SK-MEL-5 (cell line): ENCODE measurements at places on chromosomes 12 and 14. TPM values are rescaled to one million over a fixed set of nuclear protein-coding genes. Genes with fewer than 3 reads are reported as not detected.
A peak's percentile ranks its signal among the peaks of the same experiment; 100 is the strongest.

Gene AMHR2
- 0.13 TPM in 1 of 2 replicates, not detected in the other for total RNA-seq

GRCh38 chr14:23033801-23034497 is 751 bp downstream of the PSMB5 start:
- no peak for DNase-seq

DNA sequence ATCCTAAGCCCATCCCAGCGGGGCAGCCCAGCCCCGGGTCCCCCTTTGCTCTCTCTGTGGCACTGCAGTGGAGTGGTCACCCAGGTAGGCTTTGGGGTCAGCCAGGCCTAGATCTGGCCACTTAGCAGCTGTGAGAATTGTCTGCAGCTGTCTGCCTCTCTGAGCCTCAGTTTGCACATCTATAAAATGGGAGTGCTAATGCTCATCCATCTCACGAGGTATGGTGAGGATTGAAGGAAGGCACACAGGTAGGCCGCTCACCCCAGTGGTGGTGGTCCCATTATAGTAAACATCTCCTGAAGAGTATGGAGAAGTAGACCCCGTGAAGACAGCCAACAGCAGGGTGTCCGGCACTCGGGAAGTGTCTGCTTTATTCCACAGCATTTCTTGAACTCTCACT is 9.2 kb downstream of the FOXN4 start:
- DNase-seq = no peak

- DNase-seq = no peak
These were observed 65.9 kb upstream of the FBRSL1 start for GRCh38 chr12:132423820-132424645.

Gene BIN2
- total RNA-seq = 0.08 TPM in 1 of 2 replicates, not detected in the other

Gene TOGARAM1
- 17.1 and 19.1 TPM in 2 replicates for total RNA-seq

Gene NGB
- total RNA-seq = not detected in 2 replicates

GRCh38 chr12:69792533-69792932 is 32.5 kb upstream of the MYRFL start:
- DNase-seq = no peak

Gene LBHD2
- not detected in 2 replicates for total RNA-seq

DNA sequence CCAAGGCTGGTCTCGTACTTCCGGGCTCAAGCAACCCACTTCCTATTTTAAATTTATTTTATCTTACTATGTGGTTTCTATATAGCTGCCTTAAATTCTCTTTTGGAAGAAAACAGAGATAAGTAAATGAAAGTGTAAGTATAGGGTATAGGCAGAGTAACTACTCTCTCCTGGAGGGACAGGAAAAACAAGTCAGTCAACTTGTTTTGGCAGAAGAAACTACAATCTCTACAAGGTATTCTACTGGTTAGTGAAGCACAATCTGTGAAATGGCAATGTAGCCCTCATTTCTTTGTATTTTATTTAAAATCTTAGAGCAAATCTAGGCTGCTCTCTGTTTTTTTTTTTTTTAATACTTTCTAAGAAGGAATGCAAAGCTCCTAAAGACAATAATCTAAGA is 55.4 kb downstream of the UBR7 start:
- no peak for DNase-seq

Gene ITGB7
- 18.8 and 29.2 TPM in 2 replicates for total RNA-seq

DNA sequence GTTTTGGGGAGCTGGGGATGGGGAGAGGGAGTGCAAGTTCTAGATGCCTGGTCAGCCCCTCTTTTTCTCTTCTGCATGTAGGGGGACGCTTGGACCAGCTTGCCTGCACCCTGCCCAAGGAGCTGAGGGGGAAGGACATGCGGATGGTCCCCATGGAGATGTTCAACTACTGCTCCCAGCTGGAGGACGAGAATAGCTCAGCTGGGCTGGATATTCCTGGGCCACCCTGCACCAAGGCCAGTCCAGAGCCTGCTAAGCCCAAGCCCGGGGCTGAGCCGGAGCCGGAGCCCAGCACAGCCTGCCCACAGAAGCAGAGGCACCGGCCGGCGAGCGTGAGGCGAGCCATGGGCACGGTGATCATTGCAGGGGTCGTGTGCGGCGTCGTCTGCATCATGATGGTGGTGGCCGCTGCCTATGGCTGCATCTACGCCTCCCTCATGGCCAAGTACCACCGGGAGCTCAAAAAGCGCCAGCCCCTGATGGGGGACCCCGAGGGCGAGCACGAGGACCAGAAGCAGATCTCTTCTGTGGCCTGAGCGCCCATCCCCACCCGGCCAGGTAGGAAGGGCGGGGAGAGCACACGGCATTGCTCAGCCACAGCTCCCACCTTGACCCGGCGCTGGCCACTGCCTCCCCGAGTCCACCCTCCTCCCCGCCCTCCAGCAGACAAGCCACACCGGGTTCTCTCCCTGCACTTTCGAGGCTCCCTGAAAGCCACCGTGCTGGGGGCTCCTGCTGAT is 14.0 kb downstream of the LRTM2 start:
- DNase-seq = no peak

GRCh38 chr12:107760207-107760808 is 629 bp downstream of the PRDM4 start:
- no peak for DNase-seq

GRCh38 chr12:12673296-12673695 is 22.7 kb downstream of the GPR19 start:
- DNase-seq = no peak

- no peak for DNase-seq
These were observed 119.8 kb upstream of the SLC38A4 start for GRCh38 chr12:46945591-46945990.

Gene RPGRIP1
- total RNA-seq = 0.08 and 0.21 TPM in 2 replicates

Gene TAS2R9
- total RNA-seq = not detected in 2 replicates

DNA sequence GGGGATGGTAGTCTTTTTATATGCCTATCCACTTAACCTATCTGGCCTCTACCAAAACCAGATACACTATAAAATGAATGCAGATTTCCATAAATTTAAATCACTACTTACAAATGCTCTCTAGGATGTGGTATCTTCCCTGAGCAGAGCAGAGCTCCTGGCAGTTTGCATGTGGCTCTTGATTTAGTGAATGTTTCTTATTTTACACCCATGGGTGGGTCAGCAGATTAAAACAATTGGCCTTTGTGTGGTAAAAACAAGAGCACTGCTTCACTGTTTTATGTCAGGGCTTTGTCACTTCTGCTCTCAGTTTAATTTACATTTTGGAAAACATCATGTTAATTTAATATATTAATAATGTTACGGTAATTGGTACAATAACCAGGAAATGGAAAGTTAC is 5.5 kb downstream of the TAS2R19 start:
- peak; percentile 78 for DNase-seq

Gene SYT1
- total RNA-seq = 0.72 TPM in 1 of 2 replicates, not detected in the other

Gene RPAP3
- 30.0 and 31.7 TPM in 2 replicates for total RNA-seq

- DNase-seq = no peak
These were observed 636.4 kb downstream of the SLC6A15 start for GRCh38 chr12:84276215-84276614.

Gene DHRS2
- 0.42 and 1.5 TPM in 2 replicates for total RNA-seq

GRCh38 chr14:45120096-45120495 is 14.2 kb downstream of the FKBP3 start:
- DNase-seq = no peak

DNA sequence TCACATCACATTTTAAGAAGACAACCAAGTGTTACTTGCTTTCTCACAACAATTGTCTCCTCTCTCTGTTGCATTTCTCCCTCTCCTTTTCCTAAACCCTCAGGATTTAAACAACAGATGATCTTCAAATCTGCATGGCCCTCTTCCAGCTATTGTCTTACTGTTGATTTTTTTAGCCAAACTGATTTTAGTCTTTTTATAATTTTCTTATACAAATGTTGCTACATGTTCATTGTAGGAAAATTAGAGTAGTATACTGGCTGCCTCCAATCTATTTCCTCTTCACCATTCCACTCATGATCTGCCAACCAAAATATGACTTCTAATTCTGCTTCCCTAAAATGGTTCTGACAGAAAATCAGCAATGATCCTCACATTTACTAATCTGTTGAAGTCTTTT is 1.4 kb upstream of the KERA start:
- no peak for DNase-seq

Gene GALNT16
- 0.16 and 0.35 TPM in 2 replicates for total RNA-seq

- DNase-seq = no peak
These were observed 19.1 kb upstream of the PGF start for GRCh38 chr14:74974364-74975058.

GRCh38 chr12:75476071-75476470 is 4.5 kb upstream of the GLIPR1 start:
- DNase-seq = no peak

- no peak for DNase-seq
These were observed 700.6 kb downstream of the DIO2 start for GRCh38 chr14:79510659-79511058.

Gene C12orf75
- total RNA-seq = 2.1 and 4.2 TPM in 2 replicates

Gene KRT73
- total RNA-seq = not detected in 2 replicates

DNA sequence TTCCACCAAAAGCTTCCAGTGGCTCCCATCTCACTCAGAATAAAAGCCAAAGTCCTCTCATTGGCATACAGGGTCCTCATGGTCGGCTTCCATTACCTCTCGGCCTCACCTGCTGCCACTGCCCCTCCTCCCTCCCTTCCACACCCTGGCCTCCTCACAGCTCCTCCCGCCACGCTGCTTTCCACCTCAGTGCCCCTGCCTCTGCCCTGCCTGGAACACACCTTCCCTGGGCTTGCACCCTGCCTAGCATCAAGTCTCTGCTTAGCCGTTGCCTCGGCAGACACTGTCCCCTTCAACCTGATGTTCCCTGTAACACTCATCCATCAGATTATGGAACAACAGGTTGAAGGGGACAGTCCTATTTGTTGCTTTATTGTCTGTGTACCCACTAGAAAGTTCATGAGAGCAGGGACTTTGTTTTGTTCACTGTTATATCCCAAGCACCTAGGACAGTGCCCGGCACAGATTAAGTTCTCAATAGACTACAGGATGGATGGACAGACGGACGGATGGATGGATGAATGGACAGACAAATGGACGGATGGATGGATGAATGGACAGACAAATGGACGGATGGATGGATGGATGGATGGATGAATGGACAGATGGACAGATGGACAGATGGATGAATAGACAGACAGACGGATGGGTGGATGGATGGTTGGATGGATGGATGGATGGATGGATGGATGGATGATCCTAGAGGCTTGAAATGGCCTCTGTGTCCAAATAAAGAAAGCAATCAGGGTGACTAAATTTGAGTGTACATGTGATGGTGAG is 14.9 kb downstream of the FIGNL2 start:
- DNase-seq = no peak

DNA sequence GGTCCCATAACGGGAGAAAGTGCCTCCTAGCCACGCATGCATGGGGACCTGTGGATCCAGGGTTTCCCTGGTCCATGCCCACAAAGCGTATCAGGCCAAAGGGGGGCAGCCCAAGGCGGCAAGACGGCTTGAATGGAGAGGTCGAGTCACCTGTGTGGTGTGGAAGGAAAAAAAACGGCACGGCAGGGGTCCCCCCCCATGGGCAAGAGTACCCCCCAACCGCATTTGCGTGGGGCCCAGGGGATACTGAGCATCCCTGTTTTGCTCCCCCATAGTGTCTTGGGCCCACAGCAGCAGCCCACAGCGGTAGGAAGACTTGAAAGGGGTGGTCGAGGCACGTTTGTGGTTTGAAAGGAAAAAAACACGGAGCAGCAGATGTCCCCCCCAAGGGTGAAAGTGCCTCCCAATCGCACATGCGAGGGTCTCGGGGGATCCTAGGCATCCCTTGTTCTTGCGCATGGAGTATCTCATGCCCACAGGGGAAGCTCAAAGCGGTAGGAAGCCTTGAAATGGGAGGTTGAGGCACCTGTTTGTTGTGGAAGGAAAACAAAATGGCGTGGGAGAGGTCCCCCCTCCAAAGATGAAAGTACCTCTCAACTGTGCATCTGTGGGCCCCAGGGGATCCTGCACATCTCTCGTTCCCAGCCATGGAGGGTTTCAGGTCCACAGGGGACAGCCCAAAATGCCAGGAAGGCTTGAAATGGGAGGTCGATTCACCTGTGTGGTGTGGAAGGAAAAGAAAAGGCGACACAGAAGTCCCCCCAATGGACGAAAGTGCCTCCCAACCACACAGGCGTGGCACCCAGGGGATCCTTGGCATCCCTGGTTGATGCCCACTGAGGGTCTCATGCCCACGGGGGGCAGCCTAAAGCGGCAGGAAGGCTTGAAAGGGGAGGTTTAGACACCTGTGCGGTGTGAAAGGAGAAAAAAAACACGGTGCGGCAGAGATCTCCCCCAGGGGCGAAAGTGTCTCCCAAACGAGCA is 577.5 kb downstream of the ALG10 start:
- no peak for DNase-seq

DNA sequence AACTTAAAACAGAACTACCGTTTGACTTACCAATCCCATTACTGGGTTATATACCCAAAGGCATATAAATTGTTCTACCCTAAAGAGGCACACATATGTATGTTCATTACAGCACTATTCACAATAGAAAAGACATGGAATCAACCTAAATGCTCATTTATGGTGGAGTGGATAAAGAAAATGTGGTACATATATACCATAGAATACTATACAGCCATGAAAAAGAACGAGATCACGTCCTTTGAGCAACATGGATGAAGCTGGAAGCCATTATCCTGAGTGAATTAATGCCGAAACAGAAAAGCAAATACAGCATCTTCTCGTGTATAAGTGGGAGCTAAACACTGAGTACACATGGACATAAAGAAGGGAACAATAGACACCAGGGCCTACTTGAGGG is 31.8 kb downstream of the TMEM229B start:
- no peak for DNase-seq

- no peak for DNase-seq
These were observed 482 bp upstream of the PSMC1 start for GRCh38 chr14:90255871-90256270.

- DNase-seq = no peak
These were observed 139.3 kb downstream of the SSPN start for GRCh38 chr12:26334621-26335124.

- DNase-seq = peak; percentile 7
These were observed 33.7 kb upstream of the ALG10B start for GRCh38 chr12:38282886-38283285.

Gene GTF2H3
- 53.8 and 54.7 TPM in 2 replicates for total RNA-seq

GRCh38 chr14:36667679-36668078 is 6.0 kb downstream of the PAX9 start:
- DNase-seq = no peak

Gene TBC1D30
- total RNA-seq = 1.6 and 2.2 TPM in 2 replicates

- no peak for DNase-seq
These were observed 299.2 kb downstream of the RPS29 start for GRCh38 chr14:49287004-49287403.

DNA sequence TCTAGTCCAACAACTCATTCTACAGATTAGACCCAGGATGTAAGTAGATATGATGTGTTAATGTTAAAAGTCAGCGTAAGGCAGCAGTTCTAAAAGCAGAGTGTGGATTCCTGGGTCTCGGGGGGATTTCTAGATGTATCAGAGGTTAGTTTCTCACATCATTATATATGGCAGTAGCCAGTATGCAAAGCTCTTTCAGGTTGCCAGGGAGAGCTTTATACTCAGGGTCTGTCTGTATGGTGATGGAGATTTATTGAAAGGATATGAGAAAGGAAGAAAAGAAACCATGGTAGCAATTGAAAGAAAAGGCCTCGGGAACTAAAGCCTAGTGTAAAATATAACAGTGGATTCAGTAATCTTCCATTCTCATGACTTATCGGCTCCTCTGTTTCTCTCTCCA is 26.2 kb upstream of the PAWR start:
- no peak for DNase-seq

- DNase-seq = peak; percentile 43
These were observed 22.8 kb upstream of the RASSF3 start for GRCh38 chr12:64587447-64587846.
